ENCODE measurements at places on chromosomes 2 and 18.

- no peak for DNase-seq
These were observed 16.6 kb upstream of the PSME4 start for GRCh38 chr2:53987336-53987921.

GRCh38 chr2:161954103-161954502 lies 119.9 kb downstream of the DPP4 start:
- DNase-seq = no peak

- no peak for DNase-seq
These were observed 680 bp upstream of the LBH start for GRCh38 chr2:30230497-30231211.

DNA sequence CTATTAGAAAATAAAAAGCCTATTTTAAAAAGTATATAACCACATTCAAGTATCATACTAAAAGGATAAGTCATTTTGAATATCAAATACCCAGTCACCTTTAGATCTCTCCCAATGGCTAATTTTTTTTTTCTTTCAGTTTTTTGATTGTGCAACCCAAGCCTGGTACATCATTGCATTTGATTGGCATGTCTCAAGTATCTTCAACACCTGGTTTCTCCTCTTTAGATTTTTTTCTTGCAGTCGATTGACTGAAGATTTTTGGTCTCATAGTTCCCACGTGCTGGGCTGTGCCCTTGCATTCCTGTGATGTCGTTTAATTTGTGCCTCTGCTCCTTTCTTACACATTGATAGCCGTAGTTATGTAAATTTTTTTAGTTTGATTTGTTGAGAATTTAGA lies 40.7 kb downstream of the ATIC start:
- no peak for DNase-seq
